ENCODE measurements at places on chromosomes 3 and 15. TPM values are rescaled to one million over a fixed set of nuclear protein-coding genes. Genes with fewer than 3 reads are reported as not detected.

DNA sequence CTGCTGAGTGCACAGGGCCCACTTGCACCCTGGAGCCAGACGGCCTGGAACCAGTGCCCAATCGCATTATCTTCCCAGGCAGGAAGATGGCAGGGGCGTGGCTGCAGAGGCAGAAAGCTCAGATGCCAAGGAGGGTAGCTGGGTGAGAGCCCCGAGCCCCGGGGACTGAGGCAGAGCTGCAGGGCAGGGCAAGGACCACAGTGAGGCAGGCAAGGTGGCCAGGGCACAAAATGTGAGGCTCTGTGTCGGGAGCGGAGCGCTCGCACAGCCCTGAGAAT, 1.6 kb upstream of the CCDC33 start:
- DNase-seq: no peak

- DNase-seq: no peak
Observed at GRCh38 chr3:61073566-61074165, 177.6 kb downstream of the FHIT start.

DNA sequence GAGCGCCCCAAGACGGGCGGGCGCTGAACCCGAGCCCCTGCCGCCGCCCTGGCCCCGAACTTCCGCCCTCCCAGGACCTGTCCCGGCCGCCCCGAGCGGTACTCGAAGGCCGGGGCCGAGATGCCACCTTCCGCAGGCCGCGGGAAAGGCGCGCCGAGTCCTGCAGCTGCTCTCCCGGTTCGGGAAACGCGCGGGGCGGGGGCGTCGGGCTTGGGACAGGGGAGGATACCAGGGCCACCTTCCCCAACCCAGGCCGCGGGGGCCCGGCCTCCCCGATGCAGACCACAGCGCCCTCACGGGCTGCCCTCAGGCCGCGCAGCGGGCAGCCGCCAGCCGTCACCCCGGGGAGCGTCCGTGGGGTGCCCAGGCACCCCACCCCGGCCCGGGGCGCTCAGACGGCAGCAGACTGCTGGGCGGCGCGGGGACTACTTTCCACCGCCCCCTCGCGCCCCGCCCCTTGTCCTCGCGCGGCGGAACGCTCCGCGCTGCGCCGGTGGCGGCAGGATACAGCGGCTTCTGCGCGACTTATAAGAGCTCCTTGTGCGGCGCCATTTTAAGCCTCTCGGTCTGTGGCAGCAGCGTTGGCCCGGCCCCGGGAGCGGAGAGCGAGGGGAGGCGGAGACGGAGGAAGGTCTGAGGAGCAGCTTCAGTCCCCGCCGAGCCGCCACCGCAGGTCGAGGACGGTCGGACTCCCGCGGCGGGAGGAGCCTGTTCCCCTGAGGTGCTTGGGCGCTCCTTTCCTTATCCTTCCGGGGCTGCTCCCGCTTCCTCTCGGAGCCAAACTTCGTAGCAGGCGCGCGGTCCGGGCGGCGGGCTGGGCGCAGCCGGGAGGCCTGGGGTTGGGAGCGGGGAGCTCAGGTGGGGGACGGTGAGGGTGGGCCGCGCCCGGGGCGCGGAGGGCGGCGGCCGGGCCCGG, at the start of gene CTNNB1:
TSS of gene CTNNB1 (plus strand) at position 556 of the 916 bp plus-strand sequence. CDS start 24,564 bp downstream, outside the sequence.
- no peak for DNase-seq

TFDP2 gene
- total RNA-seq: 24.8 TPM

DNA sequence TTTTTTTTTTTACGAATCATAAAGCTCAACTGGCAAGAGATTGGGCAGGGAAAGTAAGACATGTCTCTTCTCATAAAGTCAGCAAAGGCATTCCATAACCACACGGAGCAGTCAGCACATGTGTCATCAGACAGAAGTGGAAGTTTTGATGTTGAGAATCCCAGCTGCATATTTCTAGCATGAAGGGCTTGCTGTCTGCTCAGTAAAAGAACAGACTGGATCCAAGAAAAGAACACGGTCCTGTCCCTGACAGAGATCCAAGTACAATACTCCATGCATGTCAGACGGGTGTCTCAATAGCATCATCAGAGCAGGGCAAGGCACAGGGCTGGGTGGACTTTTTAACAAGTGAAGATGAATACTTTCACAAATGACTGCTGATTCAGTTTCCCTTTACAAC, 38.2 kb downstream of the ABI3BP start:
- peak; percentile 96 for DNase-seq

SRP14 gene
- 409 TPM for total RNA-seq

RARRES1 gene
- total RNA-seq: 742 TPM

DOCK3 gene
- 0.98 TPM for total RNA-seq

GRCh38 chr3:66962664-66963063, 35.4 kb upstream of the KBTBD8 start:
- DNase-seq: no peak

DNA sequence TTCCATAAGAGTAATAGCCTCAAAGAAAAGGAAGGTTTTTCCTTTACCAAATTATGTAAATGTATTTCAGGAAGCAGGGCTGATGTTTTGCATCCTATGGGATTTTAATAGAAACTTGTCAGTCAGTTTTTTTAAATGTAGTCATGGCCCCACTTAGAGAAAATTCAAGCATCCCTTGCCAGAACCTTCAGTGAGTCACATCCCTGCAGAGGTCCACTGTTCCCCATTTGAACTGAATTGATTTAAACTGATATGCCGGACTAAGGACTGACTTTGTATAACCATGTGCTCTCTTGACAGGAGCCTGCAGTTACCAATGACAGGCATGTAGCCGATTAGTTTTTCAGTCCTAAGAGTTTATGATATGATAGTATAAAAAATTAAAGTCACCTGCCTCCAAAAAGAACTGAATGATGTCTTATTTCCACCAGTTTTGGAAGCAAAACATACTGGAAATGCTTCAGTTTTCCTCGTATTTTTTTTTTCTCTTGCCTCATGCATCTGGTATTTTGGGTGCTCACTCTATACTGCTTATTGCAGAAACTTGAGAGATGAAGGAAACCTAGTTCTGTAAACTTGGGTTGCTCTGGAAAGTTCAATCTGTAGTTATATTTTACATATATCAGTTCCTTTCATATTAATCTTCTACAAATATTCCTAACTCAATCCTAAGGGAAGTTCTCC, 30.7 kb downstream of the LRTM1 start:
- no peak for DNase-seq

OR5K2 gene
- total RNA-seq: not detected

AHSG gene
- total RNA-seq: not detected

DNA sequence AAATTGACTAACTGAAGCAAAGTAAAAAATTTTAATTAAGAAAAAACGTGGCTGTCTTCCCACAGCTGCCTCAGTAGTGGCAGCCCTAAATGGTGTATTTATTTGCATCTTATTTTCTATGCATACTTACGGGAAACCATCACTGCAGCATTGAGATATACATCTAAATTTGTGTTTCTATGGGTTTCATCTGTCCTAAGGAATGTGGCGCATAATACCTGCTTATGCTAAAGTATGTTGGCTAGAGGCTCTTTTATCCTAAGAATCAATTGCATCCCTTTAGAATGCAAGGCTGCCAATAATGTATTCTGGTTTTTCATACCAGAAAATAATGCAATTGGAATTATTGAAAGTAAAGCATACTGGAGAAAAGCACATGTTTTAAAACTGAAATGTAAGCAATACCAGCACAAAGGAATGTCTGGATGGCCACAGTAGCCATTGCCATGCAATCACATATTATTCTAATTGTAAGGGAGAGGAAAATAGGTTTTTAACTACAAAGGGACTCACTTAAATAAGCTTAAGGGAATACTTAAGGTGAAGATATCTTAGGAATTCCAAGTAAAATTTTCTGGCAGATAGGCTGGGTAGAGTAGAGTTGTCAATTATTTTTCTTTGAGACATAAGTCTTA, 834.5 kb upstream of the NECTIN3 start:
- no peak for DNase-seq

- DNase-seq: no peak
Observed at GRCh38 chr3:171417813-171418212, 42.4 kb downstream of the TNIK start.

GRCh38 chr3:115396801-115397200, 226.5 kb upstream of the GAP43 start:
- no peak for DNase-seq

GPR160 gene
- 1.2 TPM for total RNA-seq

DNA sequence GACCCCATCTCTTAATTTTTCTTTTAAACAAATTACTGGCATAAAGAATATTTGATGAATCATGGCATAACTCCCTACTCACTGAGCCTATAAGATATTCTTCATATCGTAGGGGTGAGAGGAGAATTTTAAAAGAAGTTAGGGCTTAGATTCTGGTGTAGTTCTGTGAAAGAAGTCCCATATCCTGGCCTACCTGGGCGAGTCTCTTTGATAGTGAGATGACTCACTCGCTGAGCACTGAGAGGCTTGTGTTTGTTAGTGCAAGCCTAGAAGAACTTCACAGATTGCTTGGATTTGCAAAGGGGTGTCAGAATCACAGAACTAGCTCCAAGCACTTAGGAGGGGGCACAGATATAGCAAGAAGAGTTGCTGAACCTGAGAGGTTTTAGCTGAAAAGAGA, 133.8 kb upstream of the TMC3 start:
- DNase-seq: no peak

DNA sequence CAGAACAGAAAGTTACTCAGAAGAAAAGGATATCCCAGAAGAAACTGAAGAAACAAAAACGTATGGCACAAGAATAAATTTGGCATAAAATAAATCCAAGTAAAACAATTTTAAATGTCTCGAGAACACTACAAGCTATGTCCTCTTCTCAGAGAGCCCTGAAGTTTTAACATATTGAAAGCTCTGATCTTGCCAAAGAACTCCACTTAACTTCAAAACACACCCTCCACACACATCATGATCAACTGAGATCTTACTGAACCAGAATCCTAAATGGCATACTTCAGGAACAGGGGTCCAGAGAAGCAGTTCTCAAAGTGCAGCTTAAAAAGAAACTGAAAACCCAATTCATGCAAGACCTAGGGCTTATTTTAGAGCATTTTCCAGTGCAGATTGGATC, 194.3 kb downstream of the MAGI1 start:
- no peak for DNase-seq

DNA sequence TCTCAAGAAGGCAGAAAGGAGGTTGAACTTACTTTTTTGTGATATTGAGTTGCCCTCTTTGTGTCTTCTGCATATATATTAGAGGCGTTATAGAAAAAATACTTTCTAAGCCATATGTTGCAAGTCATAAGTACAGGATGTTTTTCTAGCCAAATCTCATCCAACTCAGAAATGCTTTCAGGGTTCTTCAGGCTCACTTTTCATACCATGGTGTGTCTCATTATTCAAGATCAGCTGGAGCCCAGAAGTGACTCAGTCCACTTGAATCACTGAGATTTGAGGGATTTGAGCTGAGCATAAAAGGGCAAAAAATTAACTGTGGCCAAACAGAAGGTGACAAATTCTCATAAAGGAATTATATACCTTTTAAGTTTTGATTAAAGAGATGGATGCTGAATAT, 157.3 kb downstream of the WNT5A start:
- no peak for DNase-seq

DNA sequence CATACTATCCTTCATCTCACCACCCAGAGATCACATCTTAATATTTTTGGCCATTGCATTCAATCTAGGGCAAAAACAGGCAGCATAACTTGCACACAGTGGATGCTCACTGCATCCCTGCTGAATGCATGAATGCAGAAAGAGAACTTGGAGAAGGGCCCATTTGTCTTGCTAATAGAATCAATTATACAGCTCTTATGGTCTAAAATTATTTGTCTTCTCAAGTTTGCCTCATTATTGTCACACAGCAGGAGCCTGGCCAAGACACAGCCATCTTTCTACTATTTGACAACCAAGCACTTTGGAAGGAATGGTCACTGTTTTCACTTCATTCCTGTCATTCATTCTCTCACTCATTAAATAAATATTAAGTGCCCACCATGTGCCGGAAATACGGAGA, 1.2 kb upstream of the ARHGEF26 start:
- DNase-seq: no peak

TMEM212 gene
- not detected for total RNA-seq

DNA sequence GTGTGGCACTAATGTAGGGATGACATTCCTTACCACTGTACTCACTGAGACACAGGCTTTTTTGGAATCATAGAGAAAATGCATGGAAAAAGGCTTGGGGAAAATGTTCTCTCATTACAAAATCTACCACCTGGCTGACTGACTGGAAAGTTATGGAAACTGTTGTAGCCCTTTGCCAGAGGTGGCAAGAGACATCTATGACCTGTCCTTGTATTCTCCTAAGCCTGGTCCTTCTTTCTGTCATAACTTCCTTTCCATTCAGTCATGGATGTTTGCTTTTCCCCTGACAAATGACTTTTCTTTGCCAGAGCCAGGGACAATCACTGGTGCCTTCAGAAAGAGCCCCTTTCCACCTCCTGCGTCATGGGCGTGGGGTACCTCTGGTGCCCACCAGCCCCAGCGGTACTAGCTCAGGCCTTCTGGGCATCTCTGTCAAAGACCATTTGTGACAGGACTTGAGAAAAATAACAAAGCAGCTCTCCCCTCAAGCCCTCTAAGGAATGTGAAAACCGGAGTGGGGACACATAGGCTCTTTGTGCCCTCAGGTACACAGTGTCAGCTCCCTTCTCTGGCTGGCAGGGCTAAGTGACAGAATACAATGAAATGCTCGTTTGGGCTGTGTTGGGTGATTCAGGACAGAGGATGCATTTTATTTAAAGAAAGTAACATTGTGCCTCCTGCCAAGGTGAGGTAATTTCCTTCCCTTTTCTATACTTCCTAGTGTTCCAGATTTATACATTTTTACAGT, 381.1 kb upstream of the RASGRP1 start:
- no peak for DNase-seq

DUOX2 gene
- 20.6 TPM for total RNA-seq

IMPDH2 gene
- total RNA-seq: 185 TPM

DNA sequence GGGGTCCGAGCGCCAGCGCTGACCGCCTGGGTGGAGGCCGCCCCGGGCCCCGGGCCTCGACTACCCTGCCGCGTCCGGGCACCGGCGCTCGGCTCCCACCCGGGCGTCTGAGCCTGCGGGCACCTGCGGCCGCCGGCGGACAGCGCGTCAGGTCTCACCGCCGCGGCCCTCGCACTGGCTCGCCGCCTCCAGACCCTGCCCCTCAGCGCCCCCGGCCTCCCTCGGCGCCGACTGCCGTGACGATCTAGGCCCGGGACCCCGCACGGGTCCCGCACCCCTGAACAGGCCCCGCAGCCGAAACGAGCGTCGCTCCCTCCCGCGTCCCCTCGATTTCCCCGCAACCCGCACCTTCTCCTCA, 297 bp downstream of the PRC1 start:
- DNase-seq: no peak

PLXNA1 gene
- 31.4 TPM for total RNA-seq

LRRIQ4 gene
- not detected for total RNA-seq

DNA sequence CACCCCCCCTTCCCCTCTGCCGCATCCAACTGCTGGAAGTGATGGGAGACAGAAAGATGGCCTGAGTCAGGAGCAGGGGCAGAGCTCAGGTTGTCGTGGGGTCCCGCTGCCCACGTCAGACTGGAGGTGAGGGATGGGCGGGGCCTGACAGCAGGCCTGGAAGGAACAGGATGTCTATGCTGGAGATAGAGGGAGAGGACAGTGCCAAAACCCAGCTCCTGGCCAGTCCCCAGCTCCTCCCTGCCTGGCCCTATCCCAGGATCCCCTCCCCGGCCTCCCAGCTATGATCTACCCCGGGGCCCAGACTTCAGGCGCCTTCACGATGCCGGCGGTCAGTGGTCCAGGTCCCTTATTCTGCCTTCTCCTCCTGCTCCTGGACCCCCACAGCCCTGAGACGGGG, at the start of gene LMAN1L:
TSS of gene LMAN1L (plus strand) at position 303 of the 400 bp plus-strand sequence. CDS start at position 323, 20 bp downstream.
- DNase-seq: no peak

SLC12A8 gene
- total RNA-seq: 6.1 TPM

COL7A1 gene
- 148 TPM for total RNA-seq

GRCh38 chr3:176513604-176514003, 683.7 kb downstream of the TBL1XR1 start:
- no peak for DNase-seq

SEC11A gene
- total RNA-seq: 99.2 TPM
